Right lung (tissue), 10 donors: ENCODE measurements at places on chromosomes 3 and 15. TPM values are rescaled to one million over a fixed set of nuclear protein-coding genes. Genes with fewer than 3 reads are reported as not detected.

The COL8A1 gene
- polyA plus RNA-seq = 2.1 TPM

The PXYLP1 gene
- polyA plus RNA-seq = 34.9 TPM

The UCN2 gene
- not detected for polyA plus RNA-seq

The SLC38A3 gene
- polyA plus RNA-seq = 5.3 TPM

The SPRED1 gene
- polyA plus RNA-seq = 35.8 TPM

The DNAJA4 gene
- 33.8 TPM for polyA plus RNA-seq

The KLHL40 gene
- polyA plus RNA-seq = not detected

The MIX23 gene
- polyA plus RNA-seq = 37.3 TPM

The NLGN1 gene
- polyA plus RNA-seq = 3.3 TPM

The FOXB1 gene
- polyA plus RNA-seq = not detected

The NBEAL2 gene
- polyA plus RNA-seq = 66.6 TPM

The SYNM gene
- 5.4 TPM for polyA plus RNA-seq

The FAM81A gene
- polyA plus RNA-seq = 4.0 TPM

The TRPM1 gene
- not detected for polyA plus RNA-seq

The FGF12 gene
- polyA plus RNA-seq = 5.7 TPM

The ZNF620 gene
- 9.7 TPM for polyA plus RNA-seq

The AQR gene
- polyA plus RNA-seq = 50.5 TPM

The CFAP92 gene
- polyA plus RNA-seq = 4.2 TPM

The TMCO5A gene
- polyA plus RNA-seq = not detected

The PLIN1 gene
- 1.1 TPM for polyA plus RNA-seq

The ABHD2 gene
- 40.5 TPM for polyA plus RNA-seq

The CCR2 gene
- polyA plus RNA-seq = 2.3 TPM

The MESP2 gene
- polyA plus RNA-seq = not detected

The ACOX2 gene
- 51.1 TPM for polyA plus RNA-seq

The NRROS gene
- 5.8 TPM for polyA plus RNA-seq

The ZNF445 gene
- polyA plus RNA-seq = 27.5 TPM

The PLA1A gene
- polyA plus RNA-seq = 1.4 TPM

The ANKRD34C gene
- not detected for polyA plus RNA-seq

The FBXL2 gene
- 24.7 TPM for polyA plus RNA-seq

The ADCY5 gene
- 14.9 TPM for polyA plus RNA-seq

The BMF gene
- polyA plus RNA-seq = 44.1 TPM

The GMNC gene
- not detected for polyA plus RNA-seq

The SST gene
- 1.1 TPM for polyA plus RNA-seq

The BCL2A1 gene
- 0.53 TPM for polyA plus RNA-seq

The RPN1 gene
- polyA plus RNA-seq = 152 TPM

The HCLS1 gene
- 7.2 TPM for polyA plus RNA-seq

The CHRNA5 gene
- polyA plus RNA-seq = 1.4 TPM

The CCPG1 gene
- 24.2 TPM for polyA plus RNA-seq

The CD200R1 gene
- polyA plus RNA-seq = 1.2 TPM

The CHRNA7 gene
- 19.1 TPM for polyA plus RNA-seq

The KY gene
- polyA plus RNA-seq = 6.1 TPM

The NOX5 gene
- 1.2 TPM for polyA plus RNA-seq

The NR2E3 gene
- polyA plus RNA-seq = 0.59 TPM
